ENCODE measurements at places on chromosomes 2 and 18.

DNA sequence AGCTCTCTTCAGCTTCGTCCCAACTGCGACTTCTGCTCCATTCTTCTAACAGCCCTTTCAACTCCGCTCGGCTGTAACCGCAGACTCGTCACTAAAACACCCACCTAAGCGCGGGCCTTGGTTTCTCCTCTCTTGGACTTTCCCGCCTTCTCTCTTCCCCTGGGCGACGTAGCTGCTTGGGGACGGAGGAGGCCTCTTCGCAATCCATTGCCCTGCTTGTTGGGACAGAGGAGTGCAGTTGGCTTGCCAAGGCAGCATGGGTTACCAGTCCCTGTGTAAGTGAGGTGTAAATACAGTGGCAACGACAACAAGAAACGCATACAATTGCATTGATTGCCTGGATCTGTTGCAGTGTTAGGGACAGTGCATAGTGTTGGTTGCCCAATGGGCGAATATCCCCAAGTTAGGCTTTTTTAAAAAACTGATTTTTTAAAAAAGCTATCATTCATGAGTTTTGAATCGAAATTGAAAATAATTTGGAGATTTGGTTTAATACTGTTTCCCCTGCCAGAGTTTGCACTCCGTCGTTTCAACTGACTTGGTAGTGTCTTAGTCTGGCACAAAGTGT is 484 bp upstream of the DARS1 start:
- DNase-seq = peak; percentile 8

- no peak for DNase-seq
Observed at GRCh38 chr2:220648628-220649027, 923.5 kb downstream of the EPHA4 start.

DNA sequence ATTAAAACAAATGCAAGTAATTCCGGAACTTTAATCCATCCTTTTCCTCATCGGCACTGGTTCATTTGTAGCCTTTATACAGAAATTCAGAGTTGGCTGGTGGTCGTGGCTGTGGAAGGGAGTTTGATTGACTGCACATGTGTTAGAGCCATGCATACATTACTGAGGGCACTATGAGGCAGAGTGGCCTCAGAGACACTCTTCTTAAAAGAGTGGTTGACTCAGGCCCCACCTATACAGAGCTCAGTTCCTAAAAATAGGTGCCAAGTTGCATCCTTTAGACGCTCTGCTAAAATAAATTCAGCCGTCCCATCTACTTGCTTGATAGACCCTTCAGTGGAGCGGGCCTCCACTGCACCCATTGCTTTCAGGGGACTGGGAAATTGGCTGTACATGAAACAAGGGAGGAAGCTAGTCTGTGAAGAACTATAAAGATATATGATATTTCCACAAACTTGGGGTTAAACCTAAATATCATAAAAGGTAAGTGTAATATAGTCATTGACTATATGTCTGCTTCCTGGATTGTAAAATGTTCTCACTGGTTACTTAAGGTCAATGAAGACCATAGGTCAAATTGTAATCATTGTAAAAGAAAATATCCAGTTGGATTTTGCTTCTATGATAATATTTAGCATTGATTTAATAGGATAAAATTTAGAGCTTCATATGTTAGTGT is 298.9 kb downstream of the XIRP2 start:
- DNase-seq = no peak

DNA sequence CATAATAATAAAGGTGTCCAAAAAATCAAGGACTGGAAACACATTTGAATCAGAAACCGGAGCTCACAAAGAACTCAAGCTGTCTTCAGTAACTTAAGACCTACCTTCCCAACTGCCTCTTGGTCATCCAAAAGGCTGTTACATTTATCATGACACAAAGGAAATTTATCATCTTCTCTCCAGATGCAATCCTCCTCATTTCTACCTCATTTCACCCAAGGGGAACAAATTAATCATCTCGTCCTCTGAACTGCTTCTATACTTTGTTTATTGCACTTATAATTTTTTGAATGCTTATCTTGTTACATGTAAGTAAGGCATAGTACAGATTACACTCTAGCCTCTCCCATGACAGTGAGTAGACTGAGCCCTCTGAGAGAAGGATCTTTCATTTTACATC is 105.1 kb upstream of the RGPD4 start:
- DNase-seq = no peak

DNA sequence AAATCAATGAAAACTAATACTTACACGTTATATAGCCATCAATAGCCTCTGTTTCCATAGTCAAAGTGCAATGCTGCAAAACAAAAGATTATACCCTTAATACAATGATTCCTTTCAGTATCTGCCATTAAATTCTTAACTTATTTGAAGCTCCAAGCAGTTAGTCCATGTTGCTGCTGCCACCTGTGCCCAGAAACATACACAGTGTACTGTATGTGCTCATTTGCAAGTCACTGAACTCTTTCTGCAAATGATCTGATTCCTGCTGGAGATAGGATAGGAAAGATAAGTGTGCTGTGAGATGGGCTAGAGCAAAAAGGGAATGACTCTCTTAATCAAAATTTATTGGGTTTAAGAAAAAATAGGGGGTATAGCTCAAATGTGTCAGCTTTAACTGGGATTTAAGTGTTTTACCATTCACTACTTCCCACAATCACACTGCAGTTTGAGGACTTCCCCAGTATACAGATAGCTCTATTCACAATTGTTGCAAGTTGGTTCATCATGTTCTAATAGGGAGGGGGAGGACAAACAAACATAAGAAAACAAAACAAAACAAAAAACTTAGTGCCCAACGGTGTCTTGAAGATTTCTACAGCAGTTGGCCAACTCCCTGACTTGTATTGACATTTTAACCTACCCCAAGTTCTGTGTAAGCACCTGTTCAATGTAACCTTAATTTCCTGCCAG is 2.7 kb downstream of the IKZF2 start:
- no peak for DNase-seq

GRCh38 chr18:23406271-23406787 is 46.8 kb upstream of the RIOK3 start:
- peak; percentile 14 for DNase-seq

GRCh38 chr2:228796386-228796785 is 474.7 kb downstream of the PID1 start:
- DNase-seq = no peak

- no peak for DNase-seq
Observed at GRCh38 chr2:186059096-186059495, 320.5 kb downstream of the FSIP2 start.

DNA sequence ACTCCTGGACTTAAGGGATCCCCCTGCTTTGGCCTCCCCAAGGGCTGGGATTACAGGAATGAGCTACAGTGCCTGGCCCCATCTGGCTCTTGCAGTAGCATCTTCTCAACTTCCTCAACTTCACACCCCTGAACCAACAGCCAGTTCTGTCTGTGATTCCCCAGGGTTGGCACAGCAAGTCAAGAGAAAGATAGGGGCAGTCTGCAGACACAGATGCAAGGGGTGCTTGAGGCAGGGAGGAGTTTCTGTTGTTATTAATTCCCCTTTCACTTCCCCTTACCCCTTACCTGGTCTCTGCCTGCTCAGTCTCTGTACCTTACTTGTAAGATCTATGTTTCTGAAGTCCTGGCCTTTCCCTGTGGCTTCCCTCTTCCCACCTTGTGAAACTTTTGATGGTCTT is 54.1 kb upstream of the MEX3C start:
- no peak for DNase-seq

- DNase-seq = peak; percentile 90
Observed at GRCh38 chr2:237315170-237315828, 98.7 kb downstream of the COL6A3 start.

DNA sequence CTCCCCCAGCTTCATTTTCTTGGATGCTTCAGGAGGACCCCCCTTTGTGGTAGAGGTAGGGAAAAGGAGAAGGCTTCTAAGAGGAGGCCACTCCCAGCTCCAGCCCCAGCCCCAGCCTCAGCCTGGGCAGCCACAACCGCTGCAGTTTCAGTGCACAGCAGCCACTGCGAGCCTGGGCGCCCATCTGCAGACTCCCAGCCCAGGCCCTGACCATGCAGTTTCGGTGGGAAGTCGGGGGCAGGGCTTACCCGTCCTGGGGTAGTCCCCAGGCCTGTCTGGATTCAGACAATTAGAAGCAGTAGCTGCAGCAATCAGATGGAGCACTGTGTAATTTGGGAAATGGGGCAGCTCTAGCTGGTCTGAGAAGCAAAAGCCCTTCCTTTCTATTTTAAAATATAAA is 28.6 kb downstream of the ITM2C start:
- no peak for DNase-seq

GRCh38 chr18:79942786-79943607 is 8.5 kb downstream of the SLC66A2 start:
- no peak for DNase-seq

DNA sequence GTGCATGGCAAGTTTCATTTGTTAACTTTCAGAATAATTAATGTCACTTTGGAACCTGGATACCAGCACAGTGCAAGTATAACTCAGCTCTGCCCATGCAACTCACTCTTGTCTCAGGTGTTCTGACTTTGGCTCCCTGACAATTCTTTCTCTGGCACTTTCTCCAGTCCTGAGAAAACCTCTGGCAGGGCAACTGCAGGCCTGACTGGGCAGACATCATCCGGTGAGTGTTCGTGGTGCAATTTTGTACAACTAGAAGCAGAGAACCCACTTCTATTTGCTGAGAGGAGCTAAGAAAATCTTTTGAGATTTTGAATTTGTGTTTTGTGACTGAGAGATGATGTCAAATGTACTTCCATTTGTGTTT is 143.0 kb downstream of the AQP4 start:
- no peak for DNase-seq

DNA sequence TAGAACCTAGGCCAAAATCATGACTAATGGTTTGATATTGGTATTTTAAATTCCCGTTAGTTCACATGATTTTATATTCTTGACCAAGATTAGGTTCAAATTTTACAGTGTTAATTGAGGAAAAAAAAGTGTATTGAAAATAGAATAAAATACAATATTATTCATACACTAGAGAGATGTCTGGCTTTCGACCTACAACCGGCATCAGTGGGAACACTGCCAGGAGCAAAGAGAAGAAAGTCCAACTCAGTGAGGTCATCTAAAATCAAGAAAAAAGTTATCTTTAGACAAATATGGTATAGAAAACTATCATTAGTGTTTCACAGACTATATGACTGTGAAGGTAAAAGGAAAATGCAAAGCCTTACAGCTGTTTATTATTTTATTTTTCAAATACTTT is 81.5 kb downstream of the PIGN start:
- DNase-seq = no peak

DNA sequence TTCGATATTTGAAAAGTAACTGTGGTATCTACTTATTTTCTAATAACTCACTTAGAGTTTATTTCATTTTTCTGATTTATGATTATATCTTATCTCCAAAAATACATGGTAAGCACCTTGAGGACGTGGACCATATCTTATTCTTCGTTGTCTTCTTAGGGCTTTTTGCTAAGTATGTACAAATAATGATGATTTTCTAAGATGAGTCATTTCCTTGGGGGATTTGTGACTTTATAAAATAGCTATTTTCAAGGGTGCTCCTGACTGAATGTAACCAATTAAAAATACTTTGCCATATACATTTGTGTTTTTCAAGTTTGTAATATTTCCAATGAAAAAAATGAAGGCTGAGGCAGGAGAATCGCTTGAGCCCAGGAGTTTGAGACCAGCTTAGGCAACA is 56.3 kb downstream of the GREB1L start:
- no peak for DNase-seq

DNA sequence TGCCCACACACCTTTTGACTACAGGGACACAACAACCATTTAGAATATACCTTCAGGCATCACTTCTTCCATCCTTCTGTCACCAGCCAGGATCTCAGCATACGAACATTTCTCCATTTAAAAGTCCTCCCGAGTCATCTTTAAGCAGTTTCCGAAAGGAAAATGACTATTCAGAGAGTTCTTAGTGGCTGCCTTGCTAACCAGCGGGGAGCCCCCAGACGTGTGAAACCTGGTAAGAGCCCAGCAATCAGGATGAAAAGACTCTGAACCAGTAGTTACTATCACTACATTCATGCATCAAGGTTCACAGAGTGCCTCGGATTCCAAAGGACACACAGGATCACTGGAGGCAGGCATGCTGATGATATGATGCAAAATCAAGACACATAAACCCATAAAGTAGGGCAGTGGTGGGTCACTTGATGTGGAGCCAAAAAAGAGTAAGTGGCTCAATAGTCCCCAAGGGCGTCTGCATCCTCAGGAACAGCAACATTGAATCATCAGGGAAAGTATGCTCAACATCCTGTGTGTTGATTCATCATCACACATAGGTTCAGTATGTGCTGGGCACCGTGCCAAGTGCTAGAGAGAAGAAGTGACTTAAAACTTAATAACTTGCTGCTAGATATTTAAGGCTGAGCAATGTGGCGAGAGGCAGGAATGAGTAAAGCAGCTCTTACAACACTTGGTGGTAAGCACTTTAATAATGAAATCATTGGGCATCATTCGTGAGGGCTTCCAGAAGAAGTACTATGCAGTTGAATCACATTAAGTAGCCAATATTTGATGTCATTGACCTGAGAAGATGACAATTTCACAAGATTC is 4.4 kb downstream of the CCL20 start:
- DNase-seq = peak; percentile 81

GRCh38 chr2:66477135-66477842 is 42.4 kb downstream of the MEIS1 start:
- no peak for DNase-seq

- DNase-seq = no peak
Observed at GRCh38 chr2:2787301-2787907, 456.3 kb upstream of the MYT1L start.

- no peak for DNase-seq
Observed at GRCh38 chr2:198143156-198143555, 338.8 kb downstream of the PLCL1 start.

GRCh38 chr2:36423172-36423571 is 67.6 kb downstream of the CRIM1 start:
- DNase-seq = no peak

- no peak for DNase-seq
Observed at GRCh38 chr18:76454418-76454817, 40.6 kb downstream of the ZNF516 start.

- DNase-seq = no peak
Observed at GRCh38 chr18:73556904-73557303, 590.7 kb downstream of the FBXO15 start.

DNA sequence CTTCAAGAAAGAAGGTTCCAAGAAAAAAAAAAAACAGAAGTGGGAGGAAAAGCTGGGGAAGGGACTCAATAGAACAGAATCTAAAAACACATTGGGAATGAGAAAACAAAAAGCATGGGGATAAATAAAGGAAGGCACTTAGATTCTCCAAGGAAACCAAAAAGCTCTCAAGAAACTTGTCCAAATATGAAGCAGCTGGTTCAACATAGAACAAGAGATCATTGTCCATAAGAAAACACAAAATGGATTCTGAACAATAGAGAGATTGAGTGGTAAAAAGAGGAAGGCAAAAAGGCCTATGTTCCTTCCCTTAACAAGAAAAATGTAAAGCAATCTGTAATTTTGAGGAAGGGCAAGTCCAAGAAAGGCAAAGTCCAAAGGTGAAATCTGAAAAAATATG is 32.9 kb upstream of the ALK start:
- DNase-seq = no peak

DNA sequence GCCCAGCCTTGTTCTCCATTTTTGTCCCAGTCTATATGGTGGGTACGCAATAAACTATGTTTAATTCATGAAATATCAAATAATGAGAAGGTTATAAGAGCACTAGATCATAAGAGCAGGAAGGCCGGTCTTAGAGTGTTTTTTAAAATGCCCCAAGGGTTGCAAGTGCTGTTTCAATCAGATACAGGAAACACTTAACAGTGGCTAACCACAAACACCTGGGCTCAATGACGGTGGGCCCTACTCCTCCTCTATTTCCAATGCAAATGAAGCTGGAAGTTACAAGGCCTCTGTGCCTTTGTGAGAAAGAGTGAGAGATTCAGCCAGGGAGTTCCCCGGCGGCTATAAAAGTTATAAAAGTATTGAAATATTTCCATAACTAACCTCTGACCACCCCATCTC is 18.9 kb upstream of the WDR33 start:
- DNase-seq = no peak
